ENCODE measurements at places on chromosomes 5 and 9.

DNA sequence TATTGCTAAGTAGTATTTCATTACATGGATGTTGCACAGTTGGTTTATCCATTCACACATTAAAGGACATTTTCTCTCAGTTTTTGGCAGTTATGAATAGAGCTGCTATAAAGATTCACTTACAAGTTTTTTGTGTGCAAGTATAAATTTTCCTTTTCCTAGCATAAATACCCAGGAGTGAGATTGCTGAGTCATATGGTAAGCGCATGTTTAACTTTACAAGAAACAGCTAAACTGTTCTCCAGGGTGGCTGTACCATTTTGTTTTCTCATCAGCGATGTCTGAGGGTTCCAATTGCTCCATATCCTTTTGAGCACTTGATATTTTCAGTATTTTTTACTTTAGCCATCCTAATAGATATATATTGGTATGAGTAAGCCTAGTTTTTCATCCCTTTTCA lies 16.4 kb upstream of the ABCA1 start:
- no peak for DNase-seq

DNA sequence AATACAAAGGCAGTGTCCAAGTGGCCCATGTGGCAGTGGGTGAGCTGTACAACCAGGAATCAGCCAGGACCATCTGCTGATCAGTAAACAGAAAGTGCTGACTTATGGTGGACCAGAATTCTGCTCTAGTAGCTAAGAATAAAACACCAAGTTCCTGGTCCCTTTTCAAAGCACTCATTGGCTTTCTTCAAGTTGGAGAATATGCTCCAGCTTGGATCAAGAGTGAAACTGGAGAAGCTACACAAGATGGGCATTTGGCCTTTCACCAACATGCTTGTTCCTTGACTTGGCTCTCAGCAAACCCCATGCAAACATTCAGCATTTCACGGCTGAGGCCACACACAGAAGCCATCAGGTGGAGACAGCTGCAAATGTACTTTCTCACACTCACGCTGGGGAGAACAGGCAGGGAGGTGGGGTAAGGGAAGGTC lies 32.1 kb downstream of the MARCHF3 start:
- no peak for DNase-seq

DNA sequence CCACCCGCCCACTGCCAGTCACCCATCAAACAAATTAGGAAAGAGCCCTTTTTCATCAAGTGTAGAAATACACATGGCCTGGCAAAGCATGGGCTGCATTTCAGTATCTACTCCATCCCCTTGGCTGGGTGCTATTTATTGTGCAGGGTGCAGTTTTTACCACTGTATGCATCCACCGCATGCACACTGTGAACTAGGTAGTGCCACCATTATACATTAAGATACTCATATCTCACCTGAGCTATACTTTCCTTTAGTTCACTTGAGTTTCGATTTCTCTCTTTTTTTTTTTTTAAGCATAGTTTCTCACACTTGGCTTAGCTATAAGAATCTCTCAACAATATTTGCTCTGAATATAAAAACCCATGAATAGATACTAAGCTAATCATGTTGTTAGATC lies 49.4 kb downstream of the JMY start:
- no peak for DNase-seq

- no peak for DNase-seq
These were observed 415.0 kb downstream of the KCTD16 start for GRCh38 chr5:144585681-144586080.

DNA sequence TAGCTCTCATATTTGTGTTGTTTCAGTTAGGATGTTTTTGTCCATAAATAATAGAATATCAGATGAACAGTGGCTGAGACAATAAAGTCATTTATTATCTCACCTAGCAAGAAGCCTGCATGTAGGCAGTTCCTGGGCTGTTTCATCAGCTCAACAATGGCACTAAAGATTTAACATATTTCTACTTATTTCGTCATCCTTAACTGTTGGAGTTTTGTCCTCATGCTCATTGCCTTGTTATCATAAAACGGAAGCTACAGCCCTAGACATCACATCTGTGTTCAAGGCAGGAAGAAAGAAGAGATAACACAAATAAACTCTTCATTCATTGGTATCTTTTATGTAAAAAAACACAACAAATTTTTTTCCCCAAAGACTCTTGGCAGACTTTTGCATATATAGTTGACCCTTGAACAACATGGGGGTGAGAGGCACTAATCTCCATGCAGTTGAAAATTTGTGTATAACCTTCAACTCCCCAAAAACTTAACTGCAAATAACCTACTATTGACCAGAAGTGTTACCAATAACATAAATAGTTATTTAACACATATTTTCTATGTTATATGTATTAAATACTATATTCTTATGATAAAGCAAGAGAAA lies 277.2 kb upstream of the ADRA1B start:
- no peak for DNase-seq

DNA sequence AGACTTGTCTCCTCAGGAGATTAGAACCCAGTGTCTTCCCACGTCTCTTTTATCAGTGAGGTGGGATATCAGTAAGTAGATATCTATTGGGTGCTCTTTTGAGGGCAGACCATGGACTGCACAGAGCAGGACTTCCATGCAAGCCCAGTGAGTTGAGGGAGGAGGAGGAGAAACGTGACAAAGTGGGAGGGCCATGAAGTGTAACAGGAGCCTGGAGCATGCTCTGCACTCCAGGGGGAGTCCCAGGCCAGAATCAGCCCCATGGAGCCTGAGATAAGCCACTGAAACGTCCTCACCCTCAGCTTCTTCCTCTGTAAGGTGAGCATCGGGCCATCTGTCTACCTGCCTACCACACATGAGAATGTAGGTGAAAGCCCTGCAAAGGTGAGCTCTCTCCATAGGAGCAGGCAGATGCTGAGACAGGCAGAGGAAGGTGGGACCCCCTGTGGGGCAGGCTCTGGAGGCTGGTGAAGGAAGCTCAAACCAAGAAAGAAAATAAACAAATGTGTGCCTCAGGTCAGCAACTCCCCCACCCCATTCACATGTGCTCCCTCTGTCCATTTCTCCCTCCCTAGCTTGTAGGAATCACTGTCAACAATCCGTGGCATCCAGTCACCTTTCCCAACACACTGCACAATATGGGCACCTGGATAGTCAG lies 87.4 kb downstream of the NRG2 start:
- DNase-seq, result no peak

GRCh38 chr9:1879501-1879900 lies 135.6 kb upstream of the SMARCA2 start:
- DNase-seq, result no peak

- DNase-seq, result no peak
These were observed 59.8 kb upstream of the SNX2 start for GRCh38 chr5:122715095-122715494.

GRCh38 chr5:40404613-40405012 lies 275.1 kb upstream of the PTGER4 start:
- DNase-seq, result no peak

DNA sequence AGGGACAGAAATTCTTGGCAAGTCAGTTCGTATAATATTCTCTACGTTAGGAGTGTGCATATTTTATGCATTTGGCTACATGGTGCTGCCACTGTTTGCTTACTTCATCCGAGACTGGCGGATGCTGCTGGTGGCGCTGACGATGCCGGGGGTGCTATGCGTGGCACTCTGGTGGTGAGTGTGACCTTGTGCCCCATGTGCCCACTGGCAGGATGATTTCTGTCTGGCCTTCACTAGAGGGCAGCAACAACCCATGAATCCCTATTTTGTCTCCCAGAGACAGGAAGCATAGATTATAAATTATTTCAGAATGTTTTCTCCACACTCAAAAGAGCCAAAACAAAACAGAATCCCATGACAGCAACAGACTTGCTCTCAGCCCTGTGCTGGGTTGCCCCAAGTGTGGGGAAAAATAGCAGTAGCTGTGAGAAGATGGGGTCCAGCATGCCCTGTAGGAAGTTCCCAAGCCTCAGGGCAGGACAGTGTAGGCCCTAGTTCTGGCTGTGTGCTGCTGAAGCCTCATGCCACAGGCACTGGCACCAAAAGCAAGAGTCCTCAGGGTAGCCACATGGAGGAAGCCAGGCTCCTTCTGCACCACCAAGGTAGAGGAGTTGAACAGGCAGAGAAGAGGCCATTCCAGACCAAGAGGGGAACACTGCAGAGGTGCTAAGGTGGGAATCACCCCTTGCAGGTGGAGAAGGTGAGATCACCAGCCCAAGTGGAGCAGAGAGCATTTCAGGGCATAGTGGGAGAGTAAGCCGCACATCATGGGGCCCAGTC lies 16.0 kb downstream of the SLC22A5 start:
- DNase-seq, result no peak

DNA sequence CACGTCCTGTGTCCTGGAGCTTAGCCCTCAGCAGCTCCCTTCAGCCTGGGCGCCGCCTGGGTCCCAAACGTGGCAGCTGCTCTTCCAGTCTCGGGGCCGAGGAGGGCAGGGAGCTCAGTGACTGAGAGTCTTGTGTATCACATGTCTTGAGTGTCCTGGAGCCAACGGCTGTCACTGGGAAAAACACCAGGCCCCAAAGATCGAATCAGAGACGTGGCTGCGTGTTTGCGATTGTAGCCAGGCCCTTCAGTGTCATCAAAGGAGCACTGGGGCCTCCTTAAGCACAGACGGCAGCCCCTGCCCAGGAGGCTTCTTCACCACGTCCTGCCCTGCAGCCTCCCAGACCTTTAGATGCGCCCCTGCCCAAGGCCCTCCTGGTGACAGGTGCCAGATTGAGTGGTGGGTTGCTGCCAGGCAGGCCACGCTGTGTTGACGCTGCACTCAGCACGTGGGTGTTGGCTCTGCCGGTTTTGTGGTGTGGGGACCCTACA lies 5.7 kb upstream of the EXOC3 start:
- no peak for DNase-seq

DNA sequence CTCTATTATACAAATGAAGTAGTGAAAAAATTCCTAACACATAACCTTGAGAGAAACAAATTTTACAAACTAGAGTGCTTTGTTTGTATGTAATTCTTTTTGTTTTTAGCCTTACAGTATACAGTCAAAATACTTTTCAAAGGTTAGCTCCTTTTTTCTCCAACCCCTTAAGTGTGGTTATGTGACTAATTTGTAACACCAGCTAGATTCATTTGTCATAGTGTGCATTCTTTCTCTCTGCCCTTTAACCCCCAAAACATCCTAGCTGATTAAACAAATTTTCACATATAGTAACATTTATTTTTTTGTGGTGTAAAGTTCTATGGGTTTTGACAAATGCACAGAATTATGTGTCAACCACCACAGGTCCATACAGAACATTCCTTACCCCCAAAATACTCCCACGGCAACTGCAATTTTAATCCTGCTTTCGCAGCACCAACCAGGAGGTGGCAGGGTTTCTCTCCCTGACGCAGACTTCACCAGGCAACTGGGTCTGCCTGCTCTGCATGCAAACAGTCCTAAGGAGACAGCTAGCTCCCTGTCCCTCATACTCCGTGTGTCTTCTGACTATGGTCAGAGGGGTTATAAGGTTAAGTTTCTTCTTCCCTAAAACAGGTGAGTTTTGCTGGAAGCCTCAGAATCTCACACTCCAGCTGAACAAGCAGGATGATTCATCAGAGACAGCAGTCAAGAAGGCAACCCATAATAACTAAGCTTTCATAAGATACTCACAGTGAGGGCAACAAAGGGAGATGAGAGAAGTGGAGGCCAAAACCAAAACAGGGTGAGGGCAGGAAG lies 44.5 kb upstream of the NR5A1 start:
- peak; percentile 34 for DNase-seq

DNA sequence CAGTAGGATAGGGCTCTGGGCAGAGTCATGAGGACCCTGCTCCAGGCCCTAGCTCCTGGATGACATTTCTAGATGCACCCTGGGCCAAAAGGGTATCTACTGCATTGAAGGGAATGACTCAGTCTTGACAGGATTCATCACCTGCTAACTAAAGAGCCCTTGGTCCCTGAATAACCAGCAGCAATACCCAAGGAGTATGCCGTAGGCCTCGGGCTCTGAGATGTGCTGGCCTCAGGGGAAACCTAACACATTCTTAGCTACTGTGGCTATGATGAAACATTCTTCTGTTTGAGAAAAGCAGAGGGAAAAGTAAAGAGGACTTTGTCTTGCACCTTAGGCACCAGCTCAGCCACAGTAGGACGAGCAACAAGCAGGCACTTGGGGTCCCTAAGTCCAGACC lies 89.5 kb upstream of the SLC1A1 start:
- DNase-seq, result no peak

DNA sequence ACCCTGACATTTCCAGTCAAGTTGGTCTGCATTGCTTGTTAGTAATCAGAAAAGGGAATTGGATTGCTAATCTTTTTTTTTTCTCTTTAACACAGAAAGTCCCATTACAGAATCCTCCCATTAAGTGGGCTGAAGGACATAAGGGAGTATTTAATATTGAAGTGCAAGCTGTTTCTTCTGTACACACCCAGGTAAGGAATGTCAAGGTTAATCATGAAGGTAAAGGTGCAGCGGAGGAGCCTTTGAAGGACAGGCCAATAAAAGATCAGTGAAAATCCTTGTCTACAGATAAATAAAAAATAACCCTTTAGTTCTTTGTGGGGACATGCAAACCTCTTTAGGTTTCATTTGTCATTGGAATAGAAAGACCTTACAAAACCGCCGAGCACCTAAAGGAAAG lies 161.4 kb downstream of the DOCK8 start:
- DNase-seq, result no peak

- no peak for DNase-seq
These were observed 41.4 kb downstream of the SYK start for GRCh38 chr9:90842996-90843395.

DNA sequence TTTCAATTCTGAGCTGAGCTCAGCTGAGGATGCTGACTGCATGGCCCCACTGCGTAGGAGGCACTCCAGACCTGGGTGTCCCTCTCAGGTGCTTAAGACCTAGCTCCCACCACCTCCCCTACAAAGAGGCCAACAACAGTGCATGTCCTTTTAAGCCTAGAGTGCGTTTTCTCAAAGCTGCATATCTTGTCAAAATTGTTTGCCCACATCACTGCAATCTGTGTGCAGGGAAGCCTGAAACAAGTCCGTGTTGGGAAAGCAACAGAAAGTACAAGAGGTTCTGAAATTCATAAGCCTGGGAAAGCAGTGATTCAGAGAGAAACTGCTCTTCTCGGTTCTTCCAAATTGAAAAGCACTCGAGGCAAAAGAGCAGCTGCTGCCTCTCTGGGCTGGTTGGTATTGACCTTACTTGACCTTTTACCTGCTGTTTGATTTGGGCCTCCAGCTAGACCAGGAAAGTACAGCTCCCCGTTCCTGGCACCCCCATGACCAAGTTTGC lies 238.4 kb downstream of the NR2F1-AS1 start:
- DNase-seq, result no peak

DNA sequence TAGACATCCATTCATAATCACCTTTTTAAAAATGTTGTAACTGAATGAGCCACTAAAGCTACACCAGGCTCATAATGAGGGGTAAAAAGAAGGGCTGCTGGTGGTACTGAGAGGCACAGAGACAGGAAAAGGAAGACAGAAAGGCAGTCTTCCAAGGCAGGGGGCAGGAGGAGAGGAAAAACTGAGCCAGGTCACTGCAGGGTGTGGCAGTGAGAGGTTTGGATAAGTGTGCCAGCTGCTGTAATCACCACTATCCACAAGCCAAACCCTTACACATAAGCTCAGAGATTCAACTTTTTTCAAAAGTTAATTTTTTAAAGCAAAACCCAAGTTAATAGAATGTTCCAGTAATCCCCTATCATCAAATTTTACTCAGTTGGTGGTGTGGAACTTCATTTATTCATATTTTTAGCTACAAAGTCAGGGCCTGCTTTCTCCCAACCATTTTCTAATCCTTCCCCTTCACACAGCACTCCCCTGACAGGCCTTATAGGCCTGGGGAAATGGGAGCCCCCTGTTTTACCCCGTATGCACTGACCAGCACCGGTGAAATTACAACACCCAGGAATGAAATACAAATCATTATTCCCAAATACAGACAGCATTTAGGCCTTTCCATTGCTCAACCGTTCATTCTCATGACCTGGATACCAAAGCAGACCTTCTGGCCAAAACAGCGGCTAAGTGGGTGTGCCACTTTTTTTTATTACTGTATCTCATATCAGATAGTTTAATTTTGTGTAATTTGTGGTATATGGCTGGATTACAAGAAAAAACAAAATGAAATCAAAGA lies 76.3 kb downstream of the EFNA5 start:
- no peak for DNase-seq
